DND-41 (cell line): ENCODE measurements at places on chromosomes 4 and X.

- no peak for DNase-seq
Measured at GRCh38 chrX:78331708-78332107, 4.3 kb upstream of the CYSLTR1 start.

- no peak for DNase-seq
Measured at GRCh38 chr4:81631958-81632441, 160.3 kb upstream of the RASGEF1B start.

- DNase-seq = no peak
Measured at GRCh38 chrX:50721764-50722521, 92.1 kb downstream of the SHROOM4 start.

- DNase-seq = no peak
Measured at GRCh38 chr4:177667687-177668086, 225.4 kb upstream of the AGA start.

DNA sequence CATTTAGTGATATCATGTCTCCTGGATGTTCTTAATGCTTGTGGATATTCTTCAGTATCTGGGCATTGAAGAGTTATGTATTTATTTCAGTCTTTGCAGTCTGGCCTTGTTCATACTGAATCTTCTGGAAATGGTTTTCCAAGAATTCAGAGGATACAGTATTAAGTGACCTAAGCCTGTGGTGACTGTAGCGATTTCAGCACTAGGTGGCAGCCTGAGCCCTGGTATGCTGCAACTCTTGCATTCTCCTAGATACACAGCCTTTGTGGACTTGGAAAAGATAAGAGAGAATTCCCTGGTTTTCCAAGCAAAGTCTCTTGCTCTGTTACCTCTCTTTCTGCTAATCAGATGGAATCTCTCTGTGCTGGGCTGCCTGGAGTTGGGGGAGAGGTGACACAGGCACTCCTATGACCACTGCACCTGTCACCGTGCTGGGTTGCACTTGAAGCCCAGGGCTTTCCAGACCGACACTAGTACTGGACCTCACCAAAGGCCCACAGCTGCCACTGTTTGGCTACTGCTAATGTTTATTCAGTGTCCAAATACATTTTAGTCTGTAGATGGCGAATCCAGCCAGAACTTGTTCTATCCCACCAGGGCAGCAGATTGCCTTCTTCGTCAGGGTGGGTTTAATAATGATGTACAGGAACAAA, 19.3 kb upstream of the SPIN2A start:
- peak; percentile 25 for DNase-seq
